ENCODE measurements at places on chromosomes 7 and 10.
A peak's percentile ranks its signal among the peaks of the same experiment; 100 is the strongest.

DNA sequence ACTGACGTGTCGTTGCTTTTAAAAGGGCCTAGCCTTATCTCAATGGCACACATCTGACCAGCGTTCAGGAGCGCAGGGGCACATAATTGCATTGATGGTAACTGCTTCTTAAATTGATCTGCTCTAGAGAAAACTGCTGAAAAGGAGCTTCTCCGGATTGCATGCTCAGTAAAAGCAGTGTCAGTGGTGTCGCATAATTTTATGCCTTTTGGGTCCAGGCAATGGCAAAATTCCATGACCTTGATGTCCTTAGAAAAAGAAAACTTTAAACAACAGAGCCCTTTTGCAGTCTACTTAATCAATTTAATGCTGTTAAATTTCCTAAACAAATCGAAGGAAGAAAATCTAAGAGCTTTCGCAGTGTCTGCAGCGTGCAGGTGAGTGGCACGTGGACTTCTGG is 75.7 kb downstream of the PTPRE start:
- no peak for DNase-seq

DNA sequence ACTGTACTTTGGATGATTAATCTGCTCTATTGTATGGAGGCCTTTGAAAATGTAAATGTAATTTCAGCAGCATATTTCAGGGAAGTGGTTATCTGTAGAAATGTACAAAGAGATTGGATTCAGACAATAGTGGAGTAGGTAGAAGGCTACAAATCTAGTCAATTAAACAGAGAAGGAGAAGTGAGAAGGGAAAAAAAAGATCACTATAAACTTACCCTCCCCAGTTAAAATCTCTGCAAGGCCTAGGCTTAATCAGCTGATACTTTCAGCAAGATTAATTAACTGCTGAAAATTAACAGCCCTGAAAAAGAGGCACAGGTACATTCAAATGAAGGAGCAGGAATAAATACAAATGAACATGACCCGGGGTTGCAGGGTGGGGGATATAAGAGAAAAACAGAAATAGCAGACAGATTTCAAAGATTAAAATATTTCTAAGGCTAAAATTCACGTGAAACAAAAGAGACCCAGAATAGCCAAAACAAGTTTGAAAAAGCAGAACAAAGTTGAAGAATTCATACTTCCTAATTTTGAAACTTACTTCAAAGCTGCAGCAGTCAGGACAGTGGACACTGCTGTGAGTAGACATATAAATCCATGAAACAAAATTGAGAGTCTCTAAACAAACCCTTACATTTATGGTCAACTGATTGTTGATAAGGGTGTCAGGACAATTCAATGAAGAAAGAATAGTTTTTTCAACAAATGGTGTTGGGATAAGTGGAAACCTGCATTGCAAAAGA is 96.0 kb downstream of the NRCAM start:
- DNase-seq, result no peak

GRCh38 chr10:110664483-110665420 is 20.6 kb downstream of the RBM20 start:
- peak; percentile 92 for DNase-seq

- DNase-seq, result no peak
Measured at GRCh38 chr7:27875061-27875460, 135.1 kb downstream of the TAX1BP1 start.

- DNase-seq, result no peak
Measured at GRCh38 chr7:3578399-3578798, 277.3 kb downstream of the SDK1 start.

DNA sequence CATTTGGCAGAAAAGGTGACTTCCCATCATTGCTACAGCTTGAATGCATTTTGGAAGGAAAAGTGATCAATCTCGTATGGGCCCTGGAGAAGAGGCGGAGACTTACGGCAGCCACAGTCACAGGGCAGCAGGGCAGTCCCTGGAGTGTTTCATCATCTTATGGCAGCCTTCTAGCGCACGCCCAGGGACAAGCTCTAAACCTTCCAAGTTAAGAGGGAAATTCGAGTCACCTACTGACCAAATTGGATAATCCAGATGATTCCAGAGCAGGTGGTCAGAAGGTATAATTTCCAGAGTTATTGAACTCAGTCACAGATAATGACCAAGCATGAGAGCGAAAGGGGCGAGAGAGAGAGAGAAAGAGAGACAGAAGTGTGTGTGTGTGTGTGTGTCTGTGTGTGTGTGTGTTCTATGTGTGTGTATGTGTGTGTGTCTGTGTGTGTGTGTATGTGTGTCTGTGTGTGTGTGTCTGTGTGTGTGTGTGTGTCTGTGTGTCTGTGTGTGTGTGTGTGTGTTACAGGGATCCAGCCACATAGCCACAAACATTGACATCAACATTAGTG is 123.7 kb upstream of the ADAM12 start:
- DNase-seq, result no peak

- DNase-seq, result no peak
Measured at GRCh38 chr7:41867639-41868280, 164.9 kb upstream of the INHBA start.

DNA sequence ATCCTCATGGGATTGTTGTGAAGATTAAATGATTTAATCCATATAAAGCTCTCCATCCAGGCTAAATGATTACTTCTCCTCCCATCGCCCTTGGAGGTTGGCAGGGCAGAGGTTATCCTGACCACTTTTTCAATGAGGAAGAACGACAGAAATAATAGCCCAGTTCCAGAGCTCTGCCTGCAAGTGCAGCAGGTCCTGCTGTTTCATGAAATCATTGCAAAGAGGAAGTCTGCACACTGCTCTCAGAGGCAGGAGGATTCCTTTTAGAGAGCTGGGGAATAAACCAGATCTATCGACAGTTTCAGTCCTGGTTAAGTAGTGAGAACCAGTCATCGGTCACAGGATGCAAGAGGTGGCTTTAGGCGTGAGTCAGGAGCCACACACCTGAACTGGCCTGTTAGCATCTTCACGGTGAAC is 25.0 kb upstream of the CDH23 start:
- DNase-seq, result no peak

GRCh38 chr10:26857991-26858706 is 2.6 kb downstream of the ABI1 start:
- peak; percentile 58 for DNase-seq

DNA sequence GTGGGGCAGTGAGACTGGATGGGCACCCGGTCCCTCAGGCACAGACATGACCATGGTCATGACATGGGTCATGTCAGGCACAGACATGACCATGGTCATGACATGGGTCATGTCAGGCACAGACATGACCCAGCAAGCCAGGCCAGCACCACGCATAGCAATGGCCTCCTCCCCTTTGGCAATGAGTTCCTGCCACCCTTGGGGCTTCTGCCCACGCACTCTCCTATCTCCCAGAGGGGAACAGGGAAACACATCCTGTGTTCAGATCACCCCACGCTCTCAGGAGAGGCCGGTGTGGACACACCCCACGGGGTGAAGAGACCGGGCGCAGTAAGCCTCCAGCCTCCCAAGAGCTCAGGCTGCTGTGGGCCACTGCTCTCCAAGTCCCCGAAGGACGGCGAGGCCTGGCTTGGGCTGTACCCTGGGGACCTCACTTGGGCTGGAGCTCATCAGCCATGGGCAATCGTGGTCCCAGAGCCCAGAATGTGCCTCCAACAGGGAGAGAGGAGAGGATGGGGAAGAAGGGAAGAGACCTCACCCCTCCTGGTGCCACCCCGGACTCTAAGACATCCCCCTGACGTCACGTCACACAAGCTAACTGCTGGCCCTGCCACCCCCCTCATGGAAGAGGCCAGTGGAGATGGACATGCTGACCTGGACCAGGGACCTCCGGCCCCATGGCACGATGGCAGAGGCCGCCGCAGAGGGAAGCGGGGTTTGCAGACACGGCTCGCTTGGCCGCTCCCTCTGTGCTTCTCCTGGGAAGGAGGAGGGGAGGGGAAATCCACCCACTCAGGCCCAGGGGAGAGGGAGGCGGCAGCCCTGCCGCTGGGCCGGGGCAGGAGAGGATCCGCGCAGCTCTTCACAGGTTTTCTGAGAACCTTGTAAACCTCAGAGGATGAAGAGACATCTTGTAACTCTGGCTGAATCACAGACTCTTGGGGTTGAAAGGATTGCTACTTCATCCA is 269.6 kb downstream of the ELFN1 start:
- DNase-seq, result peak; percentile 9

DNA sequence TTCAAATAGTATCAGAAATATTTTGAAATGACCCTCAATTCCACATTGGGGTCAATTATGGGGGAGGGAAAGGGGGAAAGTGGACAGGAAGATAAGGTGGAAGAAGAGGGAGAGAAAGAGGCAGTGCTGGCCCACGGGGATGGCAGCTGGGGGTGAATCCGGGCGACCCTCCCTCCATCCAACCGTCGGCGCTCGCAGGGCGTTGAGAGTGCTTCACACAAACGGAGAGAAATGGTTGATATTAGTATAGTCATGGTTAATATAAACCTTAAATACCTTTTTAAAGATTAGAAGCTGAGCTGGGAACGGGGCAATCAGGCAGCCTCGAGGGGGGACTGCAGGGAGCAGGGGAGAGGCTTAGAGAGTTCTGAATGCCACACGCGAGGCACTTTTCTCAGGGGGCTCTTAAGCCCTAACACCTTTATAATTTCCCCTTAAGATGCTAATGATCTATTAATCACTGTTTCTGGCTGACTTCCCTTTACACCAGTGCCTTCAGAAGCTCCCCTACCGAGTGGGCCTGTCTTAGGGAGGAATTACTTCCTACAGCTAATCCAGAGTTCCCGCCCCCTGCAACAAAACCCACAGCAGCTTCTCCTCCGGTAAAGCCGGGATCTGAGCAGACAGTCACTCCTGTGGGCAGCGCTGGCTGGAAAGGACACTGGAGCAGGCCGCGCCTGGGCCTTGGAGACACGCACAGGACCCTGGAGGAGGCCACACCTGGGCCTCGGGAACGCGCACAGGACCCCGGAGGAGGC is 39.5 kb downstream of the PRKAG2 start:
- DNase-seq, result no peak

GRCh38 chr10:89201345-89202032 is 5.6 kb downstream of the CH25H start:
- DNase-seq, result peak; percentile 16

- no peak for DNase-seq
Measured at GRCh38 chr7:78264105-78264504, 465.5 kb downstream of the PHTF2 start.

DNA sequence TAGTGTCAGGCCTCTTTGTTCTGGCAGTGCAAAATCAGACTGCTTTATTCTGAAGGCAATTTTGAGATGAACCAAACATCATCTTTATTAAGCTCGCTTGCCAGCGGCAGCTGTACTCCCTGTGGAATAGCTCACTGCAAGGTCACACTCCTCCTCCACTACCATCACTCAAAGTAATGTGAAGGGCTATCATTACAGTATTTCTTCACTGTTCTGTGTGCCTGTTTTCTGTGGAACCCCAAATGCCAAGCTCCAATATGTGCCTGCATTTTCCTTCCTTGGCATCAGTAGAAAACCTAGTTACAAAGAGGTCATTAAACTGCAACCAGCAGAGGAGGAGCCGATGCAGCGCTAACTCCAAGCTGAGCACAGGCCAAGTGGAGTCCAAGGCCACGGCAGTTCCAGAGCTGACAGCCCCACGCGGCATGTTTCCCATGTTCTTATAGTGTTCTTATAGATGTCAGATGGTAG is 21.4 kb downstream of the BCCIP start:
- no peak for DNase-seq

- DNase-seq, result no peak
Measured at GRCh38 chr10:127585519-127586023, 36.5 kb downstream of the NPS start.

- no peak for DNase-seq
Measured at GRCh38 chr10:95485056-95485844, 75.9 kb downstream of the SORBS1 start.

DNA sequence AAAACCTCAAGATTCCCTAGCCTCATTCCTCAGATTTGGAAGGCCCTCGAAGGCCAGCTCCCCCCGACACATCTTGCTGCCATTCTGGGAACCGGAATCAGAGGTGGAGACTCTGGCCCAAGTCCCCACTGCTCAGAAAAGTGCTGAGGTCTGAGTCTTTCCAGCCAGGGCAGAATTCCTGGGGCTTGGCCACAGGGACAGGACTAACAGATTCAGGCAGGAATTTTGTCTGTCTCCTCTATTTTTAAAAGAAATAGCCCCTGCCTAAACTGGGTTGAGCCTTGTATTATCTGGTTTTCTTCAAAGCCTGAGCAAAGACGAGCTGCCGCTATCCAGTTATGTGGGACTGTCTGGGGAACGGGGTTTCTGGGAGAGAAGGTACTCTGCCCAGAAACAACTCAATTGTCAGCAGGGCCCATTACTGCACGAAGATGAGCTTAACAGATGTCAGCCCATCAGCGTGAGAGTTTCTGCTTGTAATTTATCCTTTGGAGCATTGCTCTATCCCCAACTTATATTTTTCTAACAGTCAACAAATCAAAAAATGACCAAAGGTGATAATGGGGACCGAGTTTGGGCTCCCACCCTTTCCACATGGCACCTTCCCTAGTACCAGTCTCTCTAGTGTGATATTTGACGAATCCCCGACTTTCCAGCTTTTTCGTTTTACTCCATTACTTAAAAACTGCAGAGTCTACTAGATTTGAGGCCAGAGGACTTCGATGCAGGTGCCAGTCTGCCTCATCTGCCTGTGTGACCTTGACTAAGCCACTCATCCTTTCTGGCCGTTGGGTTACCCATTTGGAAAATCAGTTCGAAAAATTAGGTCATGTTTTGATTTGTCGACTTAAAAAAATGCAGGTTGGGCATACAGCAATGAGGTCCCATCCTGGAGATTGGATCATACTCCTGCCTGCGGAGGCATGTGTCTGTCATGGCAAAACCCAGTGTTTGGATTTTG is 110.9 kb downstream of the WDR11 start:
- DNase-seq, result no peak

DNA sequence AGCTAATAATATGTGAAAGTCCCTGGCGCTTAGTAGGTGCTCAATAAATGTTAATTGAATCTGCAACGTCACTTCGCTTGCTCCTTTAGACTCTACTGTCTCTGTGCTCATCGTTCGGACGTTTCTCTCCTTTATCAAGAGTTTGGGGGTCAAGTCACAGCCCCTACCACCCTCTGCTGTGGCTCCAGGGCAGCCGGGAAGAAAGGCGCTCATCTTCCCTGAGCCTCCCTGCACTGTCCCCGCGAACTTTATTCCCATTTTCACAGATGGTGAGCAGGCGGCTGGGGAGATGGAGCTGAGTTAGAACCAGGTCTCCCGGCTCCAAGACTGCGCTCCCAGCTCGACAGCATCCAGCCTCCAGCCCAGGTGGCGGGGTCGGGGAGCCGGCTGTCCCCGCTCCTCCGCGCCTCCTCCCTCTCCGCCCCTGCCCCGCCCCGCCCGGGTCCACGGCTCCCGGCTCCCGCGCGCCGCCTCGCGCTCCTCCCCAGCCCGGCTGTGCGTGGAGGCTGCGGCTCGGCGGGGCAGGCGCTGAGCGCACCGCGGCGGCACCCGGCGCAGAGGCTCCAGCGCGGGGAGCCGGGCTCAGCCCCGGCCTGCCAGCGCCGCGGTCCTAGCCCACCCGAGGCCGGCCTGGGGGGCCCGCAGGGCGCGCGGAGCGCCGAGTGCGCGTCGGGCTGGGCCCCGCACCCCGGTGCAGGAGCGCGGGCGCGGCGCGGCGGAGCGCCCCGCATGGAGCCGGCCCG is at the start of gene CLEC2L:
Gene CLEC2L, plus strand, starts transcription at position 487 of the 743 bp plus-strand sequence. Its CDS starts 243 bp downstream, at position 730.
- no peak for DNase-seq
